ENCODE measurements at places on chromosomes 7 and 10.

DNA sequence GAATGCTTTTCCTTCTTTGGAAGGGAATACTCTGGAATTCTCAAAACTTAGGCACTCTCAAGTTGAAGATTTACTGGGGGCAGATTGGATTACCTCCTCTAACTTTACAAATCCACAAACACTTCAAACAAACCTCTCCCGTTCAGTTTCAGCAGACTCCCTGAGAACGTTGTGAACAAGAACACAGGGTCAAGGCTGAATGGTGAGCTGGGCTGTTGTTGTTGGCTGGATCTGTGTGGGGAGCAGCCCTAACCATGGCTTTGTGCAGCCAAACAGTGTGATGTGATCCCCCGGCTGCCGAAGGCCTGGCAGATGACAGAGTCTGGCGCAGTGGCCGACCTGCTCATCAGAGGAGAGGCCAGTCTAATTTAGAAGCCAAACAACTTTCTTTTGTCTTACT is 93.1 kb downstream of the BMPER start:
- no peak for DNase-seq

DNA sequence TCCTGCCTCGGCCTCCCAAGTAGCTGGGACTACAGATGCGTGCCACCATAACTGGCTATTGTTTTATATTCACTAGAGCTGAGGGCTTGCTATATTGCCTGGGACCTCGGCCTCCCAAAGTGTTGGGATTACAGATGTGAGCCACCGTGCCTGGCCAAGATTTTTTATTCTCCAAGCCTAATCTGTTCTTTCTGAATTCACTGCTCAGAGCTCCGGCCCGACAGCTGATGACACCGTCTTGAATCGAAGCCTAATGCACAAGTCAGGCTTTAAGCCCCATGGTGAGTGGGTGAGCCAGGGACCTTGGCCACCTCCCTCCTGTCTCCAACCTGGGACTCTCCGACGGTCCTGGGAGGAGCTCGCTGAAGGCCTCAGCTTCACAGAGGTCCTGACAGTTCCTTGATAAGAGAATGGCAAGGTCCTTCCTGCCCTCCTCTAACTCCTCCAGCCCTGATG is 338.9 kb downstream of the WDR37 start:
- no peak for DNase-seq

DNA sequence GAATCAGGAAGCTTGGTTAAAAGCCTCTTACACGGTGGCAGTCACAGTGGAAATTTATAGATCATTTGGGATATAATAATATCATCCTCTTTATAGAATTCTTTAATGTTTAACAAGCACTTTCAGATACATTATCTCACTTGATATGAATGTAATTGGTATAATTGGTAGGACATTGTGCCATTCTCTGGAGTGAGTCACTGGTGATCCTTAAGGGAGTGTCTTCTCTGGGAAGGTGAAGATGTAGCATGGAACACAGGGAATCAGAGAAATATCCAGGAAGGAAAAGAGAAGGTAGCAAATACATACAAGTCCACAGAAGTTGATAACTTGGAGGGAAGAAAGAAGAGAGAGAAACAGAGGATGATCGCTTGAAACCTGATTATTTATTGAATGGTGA is 9.8 kb downstream of the PTPRZ1 start:
- DNase-seq: no peak

GRCh38 chr10:43190775-43191174 is 52.5 kb downstream of the CSGALNACT2 start:
- DNase-seq: no peak

DNA sequence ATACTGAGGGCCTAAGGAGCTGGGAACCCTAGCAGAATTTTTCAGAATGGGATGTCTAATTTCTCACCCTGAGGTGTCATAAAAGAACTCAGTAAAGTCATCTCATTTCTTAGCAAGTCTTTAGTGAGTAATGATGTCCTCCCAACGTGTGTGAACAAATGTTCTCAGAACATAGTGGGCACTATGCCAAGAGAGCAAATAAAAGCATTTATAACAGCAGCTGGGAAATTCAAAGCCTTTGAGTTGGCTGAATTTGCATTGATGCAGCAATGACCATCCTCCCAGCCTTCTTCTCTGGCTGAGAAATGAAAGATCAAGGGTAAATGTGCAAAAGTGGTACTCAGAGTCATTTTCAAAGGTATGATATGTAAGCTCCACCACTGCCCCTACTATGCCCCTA is 109.4 kb downstream of the FAM107B start:
- no peak for DNase-seq

DNA sequence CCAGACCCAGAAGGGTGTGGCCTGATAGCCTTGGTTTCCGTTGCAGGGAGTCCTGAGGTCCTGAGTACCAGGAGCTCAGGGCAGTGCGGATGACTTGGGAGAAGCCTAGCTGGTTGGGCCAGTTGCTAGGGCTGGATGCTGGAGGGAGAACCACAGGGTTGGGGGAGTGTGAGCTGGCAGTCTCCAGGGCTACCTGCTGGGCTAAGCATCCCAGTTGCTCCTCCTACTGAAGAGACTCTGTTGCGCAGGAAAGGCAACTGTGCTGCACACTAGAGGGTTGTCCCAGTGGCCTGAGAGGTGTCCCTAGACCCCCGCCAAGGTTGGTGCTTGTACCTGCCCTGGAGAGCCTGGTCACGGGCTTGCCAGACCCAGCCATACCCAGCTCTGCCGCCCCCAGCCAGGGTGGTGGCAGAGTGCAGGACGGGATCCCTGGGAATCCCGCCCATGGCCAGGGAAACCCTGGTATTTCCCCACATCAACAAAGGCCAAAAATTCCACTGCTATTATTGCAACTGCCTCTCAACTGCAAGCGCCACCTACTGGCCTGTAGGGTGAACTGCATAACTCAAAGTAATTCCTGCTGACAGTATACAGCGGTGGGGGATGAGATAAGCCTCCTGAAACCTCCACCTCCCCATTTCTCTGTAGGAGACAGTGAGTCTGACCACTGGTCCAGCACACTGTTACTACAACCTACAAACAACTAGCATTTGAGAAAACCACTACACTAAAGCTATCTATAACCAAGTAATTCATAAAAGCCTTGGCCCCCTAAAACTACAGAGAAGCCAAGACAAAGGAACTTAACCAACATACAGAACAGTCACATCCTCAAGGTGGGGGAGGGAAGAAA is 67.6 kb upstream of the DDC start:
- no peak for DNase-seq

Data from muscle of arm (tissue), 14 donors.